ENCODE measurements at places on chromosomes 7 and 10. TPM values are rescaled to one million over a fixed set of nuclear protein-coding genes. Genes with fewer than 3 reads are reported as not detected.

MBL2 gene
- not detected for total RNA-seq

ALOX5 gene
- total RNA-seq: not detected

RFC2 gene
- 38.6 TPM for total RNA-seq

H2BK1 gene
- total RNA-seq: not detected

STEAP2 gene
- 2.6 TPM for total RNA-seq

TMEM176A gene
- 1.2 TPM for total RNA-seq

HMX2 gene
- not detected for total RNA-seq

TRIM4 gene
- 28.9 TPM for total RNA-seq

MACC1 gene
- not detected for total RNA-seq

STAG3 gene
- total RNA-seq: 0.35 TPM

HOXA11 gene
- total RNA-seq: 28.4 TPM

TCTN3 gene
- 52.5 TPM for total RNA-seq

RASA4 gene
- 3.9 TPM for total RNA-seq
